ENCODE measurements at places on chromosomes 7 and 10.

DNA sequence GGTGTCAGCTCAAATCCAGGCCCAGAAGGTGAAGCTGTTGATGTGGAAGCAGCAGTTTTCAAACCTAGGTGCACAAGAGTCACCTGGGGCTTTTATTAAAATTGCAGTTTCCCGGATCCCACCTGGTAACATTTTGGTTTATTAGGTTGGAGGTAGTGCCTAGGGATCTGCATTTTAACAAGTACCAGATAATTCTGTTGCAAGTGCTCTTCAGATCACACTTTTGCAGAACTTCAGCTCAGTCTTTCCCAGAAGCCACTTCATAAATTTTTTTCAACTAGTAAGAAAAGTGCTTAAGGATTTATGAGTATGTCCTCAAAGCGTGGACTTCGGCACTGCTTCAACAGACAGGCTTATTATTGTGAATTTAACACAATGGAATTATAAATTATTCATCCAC is 213.8 kb downstream of the ADRA2A start:
- DNase-seq, result no peak

DNA sequence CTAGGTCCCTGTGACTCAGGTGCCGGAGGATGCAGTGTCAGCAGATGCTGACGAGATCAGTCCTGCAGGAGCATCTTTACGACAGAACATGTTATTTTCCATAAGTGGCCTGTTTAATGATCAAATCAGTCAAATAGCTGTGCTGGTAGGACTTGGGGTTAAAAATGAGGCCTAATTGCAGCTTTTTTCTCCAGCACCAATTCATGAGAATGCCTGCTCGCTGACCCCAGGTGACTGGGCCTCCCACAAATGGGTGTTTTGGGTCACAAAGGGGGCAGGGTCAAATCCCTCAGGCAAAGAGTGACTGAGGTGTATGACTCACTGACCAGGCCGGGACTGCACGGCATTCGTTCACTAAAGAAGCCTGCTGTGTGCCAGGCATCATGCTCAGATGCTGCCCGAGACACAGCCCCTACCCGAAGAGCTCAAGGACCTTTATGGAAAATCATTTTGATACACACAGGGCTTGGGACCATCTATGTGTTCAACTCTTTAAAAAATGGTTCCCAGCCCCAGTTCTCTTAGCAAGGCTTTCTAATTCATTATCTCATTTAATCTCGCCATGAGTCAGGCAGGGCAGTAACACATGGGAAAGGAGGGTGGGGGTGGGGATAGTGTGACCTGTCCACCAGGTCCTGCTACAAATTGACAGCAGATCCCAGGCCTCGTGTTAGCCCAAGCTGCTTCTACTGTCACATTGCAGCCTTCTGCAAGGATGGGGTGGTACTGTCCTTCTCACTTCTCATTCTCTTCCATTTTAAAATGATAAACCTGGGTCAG is 21.1 kb downstream of the ZNF775 start:
- DNase-seq, result no peak

DNA sequence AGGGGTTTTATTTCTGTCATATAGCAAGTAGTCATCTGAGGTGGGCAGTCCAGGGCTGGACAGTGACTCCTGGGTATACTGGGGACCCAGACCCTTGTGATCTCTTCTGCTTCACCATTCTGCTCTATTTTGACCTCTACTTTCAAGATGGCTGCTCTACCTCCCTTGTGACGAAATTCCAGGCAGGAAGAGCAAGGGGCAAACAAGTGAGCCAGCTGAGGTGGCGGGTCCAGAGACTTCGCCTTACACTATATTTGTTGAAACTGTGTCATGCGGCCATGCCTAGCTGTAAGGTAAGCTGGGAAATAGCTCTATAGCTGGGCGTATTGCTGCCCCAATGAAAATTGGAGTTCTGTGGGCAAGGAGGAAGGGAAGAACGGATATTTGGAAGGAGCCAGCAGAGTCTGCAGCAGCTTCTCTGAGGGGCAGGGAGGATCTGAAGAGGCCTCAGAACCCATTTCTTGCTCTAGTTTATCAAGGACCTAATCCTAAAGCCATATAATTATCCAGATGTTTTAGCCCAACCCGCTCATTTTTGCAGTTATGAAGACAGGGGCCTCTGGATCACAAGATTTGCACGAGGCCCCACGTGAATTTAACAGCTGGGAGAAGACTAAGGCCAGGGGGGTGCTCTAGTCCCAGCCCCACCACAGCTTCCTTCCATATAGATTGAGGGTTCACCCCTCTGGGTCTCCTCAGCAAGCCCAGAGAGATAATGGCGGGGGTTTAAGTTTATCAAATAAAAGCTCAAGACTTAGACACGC is 7.7 kb upstream of the CPA1 start:
- DNase-seq, result no peak

- no peak for DNase-seq
Measured at GRCh38 chr10:113035732-113036312, 85.8 kb downstream of the TCF7L2 start.

DNA sequence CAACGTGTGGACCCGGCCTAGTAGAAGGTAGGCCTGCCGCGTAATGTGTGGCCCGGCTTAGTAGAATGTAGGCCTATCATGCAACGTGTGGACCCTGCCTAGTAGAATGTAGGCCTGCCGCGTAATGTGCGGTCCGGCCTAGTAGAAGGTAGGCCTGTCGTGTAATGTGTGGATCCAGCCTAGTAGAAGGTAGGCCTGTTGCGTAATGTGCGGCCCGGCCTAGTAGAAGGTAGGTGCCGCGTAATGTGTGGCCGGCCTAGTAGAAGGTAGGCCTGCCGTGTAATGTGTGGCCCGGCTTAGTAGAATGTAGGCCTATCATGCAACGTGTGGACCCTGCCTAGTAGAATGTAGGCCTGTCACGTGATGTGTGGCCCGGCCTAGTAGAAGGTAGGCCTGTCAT is 11.9 kb upstream of the GTPBP4 start:
- no peak for DNase-seq

GRCh38 chr10:5685764-5686240 is 1.2 kb downstream of the TASOR2 start:
- no peak for DNase-seq

- DNase-seq, result no peak
Measured at GRCh38 chr10:7908541-7909210, 90.4 kb downstream of the TAF3 start.

- no peak for DNase-seq
Measured at GRCh38 chr7:115087437-115087836, 165.5 kb downstream of the MDFIC start.

- no peak for DNase-seq
Measured at GRCh38 chr10:125575843-125576242, 107.1 kb downstream of the TEX36 start.

DNA sequence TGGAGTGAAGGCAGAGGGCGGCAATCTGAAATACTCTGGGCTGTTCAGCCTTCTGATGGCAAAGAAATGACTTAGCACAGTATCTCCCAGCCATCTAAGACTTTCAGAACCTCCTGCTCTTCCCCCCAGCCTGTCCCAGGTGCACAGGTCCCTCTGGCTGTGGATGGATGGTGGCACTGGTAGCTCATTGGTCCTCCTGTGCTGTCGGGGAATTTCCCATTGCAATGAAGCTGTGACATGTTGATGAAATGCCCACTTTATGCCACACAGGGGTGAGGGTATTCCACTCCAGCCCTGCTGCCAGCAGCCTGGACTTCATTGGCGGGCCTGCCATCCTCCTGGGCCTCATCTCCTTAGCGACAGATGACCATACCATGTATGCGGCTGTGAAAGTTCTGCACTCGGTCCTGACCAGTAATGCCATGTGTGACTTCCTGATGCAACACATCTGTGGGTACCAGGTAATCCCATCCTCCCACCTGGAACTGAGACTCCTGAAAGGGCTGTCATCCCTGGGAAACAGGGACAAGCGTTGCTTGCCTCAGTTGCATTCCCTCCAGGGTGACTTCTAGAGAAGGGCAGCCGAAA is 105.9 kb downstream of the WDFY4 start:
- no peak for DNase-seq

- no peak for DNase-seq
Measured at GRCh38 chr10:12349629-12350166, 351 bp downstream of the CAMK1D start.

GRCh38 chr10:81865581-81865980 is 9.4 kb upstream of the NRG3 start:
- no peak for DNase-seq

GRCh38 chr7:79709574-79710409 is 256.3 kb upstream of the MAGI2 start:
- no peak for DNase-seq

DNA sequence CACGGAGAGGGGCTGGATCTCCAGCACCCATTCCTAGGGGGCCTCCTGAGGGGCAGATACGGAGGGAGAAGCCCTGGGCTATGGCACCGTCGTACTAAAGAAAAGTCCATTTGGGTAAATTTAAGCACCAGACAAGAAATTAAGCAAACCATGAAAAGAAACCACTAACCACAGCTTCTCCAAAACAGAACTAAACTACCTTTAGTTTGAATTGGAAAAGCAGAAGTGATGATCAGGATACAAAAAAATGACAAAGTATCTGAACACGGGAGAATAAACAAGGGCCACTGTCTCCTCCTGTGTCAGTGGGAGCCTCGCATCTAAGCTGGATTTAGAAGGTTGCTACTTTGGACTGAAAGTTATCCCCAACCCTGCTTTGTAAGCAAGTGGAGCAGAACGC is 69.1 kb downstream of the DIP2C start:
- DNase-seq, result no peak

GRCh38 chr10:70607936-70608335 is 5.4 kb upstream of the PRF1 start:
- no peak for DNase-seq

- DNase-seq, result no peak
Measured at GRCh38 chr7:50710441-50711154, 72.1 kb downstream of the GRB10 start.

GRCh38 chr10:37301271-37301670 is 175.9 kb downstream of the ANKRD30A start:
- no peak for DNase-seq

- DNase-seq, result no peak
Measured at GRCh38 chr7:139777133-139777891, 486 bp downstream of the HIPK2 start.

- no peak for DNase-seq
Measured at GRCh38 chr7:154836021-154836448, 166.9 kb downstream of the PAXIP1 start.

DNA sequence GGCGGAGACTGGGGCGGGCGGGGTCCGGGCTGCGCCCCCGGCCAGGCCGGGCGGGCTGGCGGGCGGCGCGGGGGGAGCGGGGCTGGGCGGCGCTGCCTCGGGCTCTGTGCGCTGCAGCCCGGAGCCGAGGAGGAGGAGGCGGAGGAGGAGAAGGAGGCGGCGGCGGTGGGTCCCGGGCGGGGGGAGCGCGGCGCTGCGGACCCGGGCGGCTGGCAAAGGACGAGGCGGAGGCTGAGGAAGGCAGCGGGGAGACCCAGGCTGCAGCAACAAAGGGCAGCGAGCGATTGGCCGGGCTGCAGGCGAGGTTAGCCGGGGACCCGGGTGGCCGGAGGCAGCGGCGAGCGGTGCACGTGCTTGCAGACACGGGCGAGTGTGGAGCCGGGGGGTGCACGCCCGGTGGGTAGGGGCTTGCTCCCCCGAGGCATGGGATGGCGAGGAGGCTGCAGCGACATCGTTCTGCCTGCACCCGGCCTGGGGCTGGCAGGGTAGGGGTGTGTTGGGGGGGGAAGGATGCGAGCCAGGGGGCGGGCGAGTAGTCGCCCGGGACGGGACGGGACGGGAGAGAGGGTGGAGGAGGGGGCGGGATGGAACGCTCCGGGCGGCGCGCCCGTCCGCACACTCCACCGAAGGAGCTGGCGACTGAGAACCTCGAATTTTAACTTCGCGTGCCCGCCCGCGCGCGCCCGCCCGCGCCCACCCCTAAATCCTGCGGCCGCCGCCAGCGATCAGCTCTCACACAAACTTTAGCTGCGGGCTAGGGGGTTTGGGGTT is 844 bp upstream of the KAT6B start:
- DNase-seq, result peak; percentile 12

DNA sequence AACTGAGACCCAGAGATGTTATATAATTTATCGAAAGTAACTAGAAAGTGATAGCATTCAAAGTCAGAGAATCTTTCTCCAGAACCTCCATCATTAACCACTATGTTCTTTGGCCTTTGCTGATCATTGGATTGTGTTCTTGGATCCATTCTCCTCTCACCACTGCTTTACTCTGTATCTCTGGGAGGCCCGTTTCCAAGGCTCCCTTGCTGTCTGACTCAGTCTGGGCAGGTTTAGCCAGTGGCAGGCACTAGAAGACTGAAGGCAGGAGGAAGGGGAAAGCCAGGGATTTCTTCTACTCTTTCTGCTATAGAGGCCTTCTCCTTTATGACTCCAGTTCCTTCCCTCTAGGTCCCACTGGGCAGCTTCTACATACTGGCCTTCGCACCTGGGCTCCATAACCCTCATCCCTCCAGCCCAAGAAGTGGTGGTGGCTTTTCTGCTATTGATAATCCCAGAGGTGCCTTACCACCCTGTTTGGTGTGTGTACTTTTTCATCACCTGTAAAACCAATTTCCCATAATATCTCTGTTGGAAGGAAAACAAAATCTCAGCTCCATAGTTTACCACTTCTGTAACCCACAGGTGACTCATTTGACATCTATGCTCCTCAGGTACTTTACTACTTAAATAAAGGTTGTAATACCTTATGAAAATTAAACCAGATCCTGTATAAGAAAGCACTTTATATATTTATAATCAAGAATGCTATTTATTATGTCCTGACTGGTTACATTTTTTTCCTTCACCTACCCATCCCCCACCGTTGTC is 36.0 kb downstream of the BCAP29 start:
- no peak for DNase-seq

DNA sequence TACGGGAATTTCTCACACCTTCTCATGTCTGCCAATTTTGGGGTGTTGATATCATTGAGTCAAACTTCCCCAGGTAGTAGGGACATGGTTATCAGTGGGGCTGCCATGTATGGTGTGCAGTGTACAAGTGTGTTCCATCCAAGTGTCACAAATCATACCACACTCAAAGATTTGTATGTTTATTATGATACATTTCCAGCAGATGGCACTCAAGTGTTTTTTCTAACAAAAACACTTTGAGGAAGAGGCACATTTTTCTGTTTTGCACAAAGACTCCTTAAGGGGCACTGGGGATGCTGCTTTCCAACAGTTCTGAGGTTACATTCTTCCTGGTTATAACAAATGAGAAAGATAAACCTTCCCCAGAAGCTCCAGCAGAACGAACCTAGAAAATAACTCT is 414.5 kb downstream of the REEP3 start:
- DNase-seq, result no peak

- DNase-seq, result no peak
Measured at GRCh38 chr7:148146346-148146745, 444.2 kb upstream of the C7orf33 start.

GRCh38 chr7:33789871-33790630 is 115.3 kb upstream of the BMPER start:
- no peak for DNase-seq
